Foreskin keratinocyte (primary cell): ENCODE measurements at places on chromosomes 1 and 21.
A peak's percentile ranks its signal among the peaks of the same experiment; 100 is the strongest.

GRCh38 chr1:151584780-151585179, 27.1 kb upstream of the SNX27 start:
- DNase-seq, result no peak

DNA sequence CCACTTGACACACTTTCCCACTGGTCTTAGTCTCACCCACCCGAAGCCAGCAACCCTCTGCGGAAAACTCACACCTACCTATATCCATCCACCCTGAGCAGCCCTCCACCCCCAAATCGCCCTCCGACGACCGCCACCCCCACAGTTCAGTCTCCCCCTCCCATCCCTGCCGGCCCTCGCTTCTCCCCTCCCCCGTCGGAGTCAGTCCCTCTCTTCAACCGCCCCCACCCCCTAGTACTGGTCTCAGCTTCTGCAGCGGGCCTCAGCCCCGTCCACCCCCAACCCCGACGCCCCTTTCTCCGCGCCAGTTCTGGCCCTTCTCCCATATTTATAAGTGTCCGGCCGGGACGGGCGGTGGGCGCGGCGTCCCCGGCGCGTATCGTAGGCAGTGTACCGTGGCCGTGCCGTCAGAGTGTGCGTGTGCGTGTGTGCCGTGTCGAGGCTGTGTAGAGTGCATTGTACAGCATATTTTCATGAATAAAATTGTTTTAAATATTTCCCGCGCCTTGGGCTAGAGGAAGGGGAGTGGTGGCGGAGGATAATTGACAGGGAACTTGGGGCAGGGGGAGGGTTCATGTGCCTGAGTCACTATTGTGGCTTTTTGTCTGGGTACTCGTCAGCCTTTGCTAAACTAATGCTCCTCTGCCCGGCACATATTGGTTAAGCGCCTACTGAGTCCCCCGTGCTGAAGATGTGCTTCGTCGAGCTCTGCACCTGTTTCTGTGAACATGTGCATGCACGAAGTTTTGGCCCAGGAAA, 22.0 kb downstream of the FOXO6 start:
- DNase-seq, result peak; percentile 28

DNA sequence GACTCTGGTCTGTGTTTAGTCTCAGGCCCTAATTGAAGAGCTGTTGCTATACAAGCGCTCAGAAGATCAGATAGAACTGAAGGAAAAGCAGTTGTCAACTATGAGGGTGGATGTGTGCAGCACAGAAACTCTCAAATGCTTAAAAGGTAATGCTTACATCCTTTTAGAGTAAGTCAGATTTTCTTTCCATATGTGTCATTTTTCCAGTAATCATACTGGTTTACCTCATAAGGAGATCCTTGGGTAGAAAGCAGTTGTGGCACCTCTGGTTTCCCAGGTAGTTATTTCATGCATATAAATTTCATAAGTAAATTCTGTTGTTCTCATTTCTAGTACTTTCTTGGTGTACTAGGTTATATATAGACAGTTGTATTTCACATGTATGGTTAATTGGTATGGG, 43.0 kb upstream of the TARS2 start:
- DNase-seq, result no peak

DNA sequence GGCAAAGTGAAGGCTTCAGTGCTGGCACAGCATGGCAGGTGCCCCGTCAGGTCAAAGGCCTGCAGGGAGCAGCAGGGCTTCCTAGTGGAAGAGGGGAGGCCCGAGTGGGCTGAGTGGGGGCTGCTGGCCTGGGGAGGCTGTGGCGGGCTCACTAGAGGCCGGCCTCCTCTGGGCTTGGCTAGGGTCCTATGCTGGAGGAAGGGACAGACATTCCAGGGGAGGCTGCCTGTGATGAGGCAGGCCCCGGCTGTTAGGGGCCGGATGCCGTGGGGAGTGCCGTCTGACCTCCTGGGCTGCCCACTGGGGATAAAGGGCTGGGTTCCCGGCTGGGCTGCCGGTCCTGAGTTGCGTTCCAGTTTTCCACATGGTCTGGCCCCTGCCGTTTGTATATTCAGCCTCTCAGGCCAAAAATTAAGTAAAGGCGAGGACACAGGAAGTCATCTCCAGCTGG, 21.1 kb downstream of the PRXL2B start:
- DNase-seq, result no peak
